Stomach (tissue), 19 donors: ENCODE measurements at places on chromosomes 16 and 17. TPM values are rescaled to one million over a fixed set of nuclear protein-coding genes. Genes with fewer than 3 reads are reported as not detected.

DNA sequence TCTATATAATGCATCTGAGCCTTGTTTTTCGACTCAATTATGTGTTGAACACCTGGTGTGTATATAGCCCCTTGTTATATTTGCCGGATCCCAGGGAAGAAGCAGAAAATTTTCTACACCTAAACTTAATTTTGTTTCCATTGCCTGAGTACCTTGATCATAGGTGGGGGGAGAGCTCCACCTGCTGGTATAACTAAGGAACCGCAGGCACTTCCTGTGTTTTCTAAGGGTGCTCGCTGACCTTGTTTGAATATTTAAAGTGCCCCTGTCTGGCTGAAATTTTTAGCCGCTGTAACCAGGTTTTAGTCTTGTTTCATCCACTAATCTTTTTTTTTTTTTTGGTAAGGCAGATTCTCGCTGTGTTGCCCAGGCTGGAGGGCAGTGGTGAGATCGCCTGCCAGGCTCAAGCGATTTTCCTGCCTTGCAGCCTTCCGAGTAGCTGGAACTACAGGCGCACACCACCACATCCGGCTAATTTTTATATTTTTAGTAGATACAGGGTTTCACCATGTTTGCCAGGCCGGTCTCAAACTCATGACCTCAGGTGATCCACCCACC lies 6.5 kb upstream of the NUBP1 start:
- peak; percentile 61 for DNase-seq

DNA sequence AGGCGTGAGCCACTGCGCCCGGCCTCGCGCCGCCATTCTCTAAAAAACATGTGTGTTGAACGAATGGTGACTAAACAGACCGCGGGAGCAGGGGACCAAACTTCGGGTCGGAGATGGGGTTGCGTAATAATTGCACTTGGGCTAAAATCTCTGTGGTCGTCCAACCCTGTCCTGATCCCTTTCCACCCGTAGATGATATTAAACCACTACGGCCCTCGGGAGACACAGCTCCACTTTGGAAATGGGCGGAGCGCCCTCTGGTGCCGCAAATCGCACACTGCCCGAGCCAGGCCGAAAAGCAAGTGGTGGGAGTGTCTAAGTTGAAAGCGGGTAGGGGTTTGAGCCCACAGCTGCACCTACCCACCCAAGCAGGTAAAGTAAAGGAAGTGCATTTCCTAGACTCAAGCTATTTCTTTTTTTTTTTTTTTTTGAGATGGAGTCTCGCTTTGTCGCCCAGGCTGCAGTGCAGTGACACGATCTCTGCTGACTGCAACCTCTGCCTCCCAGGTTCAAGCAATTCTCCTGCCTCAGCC lies 17.0 kb downstream of the CAVIN1 start:
- peak; percentile 90 for DNase-seq

DNA sequence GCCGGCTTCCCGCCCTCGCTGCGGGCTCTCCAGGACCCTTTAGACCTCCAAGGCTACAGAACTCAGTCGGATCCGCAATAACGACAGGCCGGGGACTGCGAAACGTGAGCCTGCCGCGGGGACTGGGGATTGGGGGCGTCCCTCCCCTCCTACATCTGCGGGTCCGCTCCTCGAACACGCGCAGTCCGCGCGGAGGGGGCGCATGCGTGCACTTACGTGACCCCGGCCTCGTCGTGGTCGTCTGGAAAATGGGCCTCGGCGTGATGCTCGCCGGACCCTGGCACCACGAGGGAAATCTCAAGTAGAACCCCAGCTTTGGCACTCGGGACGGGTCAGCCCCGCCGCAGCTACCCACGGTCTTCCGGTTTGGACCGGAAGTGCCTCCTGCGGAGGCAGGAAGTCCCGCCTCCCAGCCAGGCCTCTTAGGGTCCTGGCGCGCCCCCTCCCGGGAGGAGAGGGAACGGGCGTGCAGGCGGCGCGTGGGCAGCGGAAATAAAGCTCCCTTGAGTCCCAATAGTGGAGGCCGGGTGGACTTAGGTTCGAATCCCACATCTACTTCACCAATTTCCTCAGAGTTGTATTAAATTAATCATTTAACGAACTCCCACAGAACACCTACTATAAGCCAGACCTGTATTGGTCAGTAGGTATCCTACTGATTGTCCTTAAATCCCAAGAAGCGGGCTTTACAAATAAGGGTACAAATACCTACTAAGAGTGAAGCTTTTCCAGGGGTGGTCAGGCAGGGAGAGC lies at the start of gene TAF1C:
Gene TAF1C, minus strand, starts transcription at position 373 of the 753 bp plus-strand sequence. CDS start 2,069 bp downstream, outside the sequence.
- DNase-seq: peak; percentile 98

GRCh38 chr16:27317738-27318391 lies 4.1 kb downstream of the IL4R start:
- no peak for DNase-seq

GRCh38 chr17:33258296-33258695 lies 34.8 kb downstream of the ASIC2 start:
- no peak for DNase-seq

DNA sequence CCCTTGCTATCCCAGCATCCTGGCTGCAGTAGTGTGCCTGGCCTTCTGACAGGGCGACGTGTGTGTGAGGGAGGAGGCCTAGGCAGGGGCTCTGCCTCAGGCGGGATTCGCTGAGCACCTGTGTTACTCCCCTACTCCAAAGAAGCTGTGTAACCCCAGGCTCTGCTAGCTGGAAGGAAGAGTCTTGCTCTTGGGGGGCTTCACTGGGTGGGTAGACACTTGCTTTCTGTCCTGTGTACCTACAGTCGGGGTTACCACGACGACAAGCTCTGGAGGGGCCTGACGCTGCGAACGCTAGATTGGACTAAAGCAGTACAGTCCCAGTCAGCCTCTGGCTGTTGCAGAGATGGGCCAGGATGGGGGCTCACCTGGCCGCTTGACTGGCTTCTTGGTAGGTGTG lies 9.5 kb downstream of the EXOC7 start:
- no peak for DNase-seq

GRCh38 chr17:74446551-74447500 lies 14.9 kb downstream of the GPRC5C start:
- peak; percentile 65 for DNase-seq

DNA sequence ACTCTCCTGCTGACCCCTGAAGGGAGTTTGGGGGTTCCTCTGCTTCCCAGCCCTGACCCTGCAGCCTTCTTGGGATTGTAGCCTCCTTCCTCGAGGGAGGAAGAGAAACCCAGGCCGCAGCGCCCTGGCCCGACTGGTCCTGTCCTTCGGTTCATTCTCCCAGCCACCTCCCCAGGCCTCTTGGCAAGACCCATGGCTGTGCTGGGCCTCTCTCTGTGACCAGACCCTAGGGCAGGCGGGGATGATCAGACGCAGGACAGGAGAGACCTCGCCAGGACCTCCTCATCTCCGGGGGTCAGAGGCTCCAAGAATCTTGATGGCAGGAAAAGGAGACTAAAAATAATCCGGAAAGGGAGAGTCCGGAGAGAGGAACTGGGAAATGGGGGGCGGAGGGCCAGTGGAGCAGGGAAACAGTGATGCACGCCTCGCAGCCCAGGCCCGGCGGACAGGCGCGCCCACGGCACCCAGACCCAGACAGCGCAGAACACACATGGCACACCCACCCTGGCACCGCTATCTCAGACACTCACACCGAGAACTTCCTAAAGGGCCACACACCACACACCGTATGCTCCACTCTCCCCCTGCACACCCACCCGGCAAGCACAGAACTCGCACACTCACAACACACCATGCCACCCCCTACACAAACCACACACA lies 1.2 kb downstream of the ARHGEF15 start:
- no peak for DNase-seq

DNA sequence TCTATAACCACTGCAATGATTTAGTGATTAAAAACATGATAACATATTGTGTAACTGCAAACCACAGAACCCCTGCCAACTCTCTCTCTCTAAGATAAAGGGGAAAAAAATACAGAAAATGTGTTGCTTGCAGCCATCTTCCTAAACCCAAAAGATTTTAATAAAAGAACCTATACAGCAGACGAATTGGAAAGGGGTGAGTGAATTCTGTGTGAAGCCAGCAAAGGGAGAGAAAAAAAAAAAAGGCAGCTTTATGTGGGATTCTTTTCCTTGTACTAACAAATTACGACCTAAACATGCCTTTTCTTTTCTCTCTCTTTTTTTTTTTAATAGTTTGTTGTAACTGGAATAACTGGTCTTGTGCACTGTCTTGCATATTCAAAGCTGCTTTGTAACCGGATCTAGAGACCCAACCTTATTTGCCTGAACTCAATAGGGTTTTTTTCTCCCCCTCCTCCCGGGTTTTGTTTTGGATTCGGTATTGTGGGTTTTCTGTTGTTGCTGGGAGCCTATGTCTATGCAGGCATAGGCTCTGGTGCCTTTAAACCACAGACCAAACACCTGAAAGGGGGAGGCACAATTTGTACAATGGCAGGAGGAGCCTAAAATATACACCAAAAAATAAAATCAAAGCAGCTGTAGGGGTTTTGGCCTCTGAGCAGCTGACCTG lies 7.0 kb upstream of the ZFHX3 start:
- DNase-seq: peak; percentile 73

GRCh38 chr17:10428781-10429180 lies 7.0 kb upstream of the MYH8 start:
- DNase-seq: no peak

- no peak for DNase-seq
These were observed 3.9 kb downstream of the RPL3L start for GRCh38 chr16:1950559-1950958.

DNA sequence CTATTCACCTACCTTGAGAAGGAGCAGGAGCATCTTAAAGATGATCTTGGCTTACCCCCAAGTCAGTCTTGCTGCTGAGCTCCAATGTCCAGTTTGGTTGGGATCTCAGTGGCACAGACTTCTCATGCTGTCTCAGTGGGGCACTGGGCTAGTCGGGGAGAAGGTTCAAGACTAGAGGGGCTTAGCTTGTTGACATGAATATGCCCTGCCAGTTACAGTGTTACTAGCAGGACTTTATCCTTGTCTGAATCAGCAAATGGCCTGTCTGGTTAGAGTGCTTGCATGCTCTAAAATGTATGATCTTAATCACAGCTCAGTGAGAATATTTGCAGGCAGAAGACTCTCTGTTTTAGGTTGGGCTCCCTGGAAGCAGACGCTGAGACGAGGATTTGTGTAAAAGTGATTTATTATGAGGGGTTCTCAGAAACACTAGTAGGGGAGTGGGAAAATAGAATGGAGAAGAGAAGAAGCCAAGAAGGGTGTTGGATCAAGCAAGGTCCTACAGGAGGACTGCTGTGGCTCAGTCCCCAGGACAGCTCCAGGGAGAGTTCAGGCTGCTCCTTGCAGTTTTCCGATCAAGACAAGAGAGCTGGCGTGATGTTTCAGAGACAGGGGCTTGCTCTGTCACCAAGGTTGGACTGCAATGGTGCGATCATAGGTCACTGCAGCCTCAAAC lies 150.4 kb upstream of the HS3ST2 start:
- DNase-seq: no peak

DNA sequence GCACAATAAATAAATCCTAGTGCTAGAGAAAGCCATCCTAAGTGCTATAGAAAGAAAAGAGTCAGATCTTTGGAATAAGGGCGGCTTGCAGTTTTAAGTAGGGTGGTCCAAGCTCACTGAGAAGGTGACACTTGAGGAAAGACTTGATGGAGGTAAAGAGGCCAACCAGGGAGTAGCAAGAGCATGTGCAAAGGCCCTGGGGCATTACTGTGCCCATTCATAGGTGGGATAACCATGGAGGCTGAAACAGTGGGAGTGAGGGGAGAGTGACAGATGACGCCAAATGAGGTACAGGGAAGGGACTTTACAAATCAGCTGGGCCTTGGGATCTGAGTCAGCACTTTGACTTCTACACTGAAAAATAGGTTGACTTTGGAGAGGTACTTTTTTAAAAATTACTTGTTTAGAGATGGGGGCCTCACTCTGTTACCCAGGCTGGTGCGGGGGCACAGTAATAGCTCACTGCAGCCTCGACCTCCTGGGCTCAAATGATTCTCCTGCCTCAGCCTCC lies 115.5 kb downstream of the ABCC1 start:
- DNase-seq: no peak

DNA sequence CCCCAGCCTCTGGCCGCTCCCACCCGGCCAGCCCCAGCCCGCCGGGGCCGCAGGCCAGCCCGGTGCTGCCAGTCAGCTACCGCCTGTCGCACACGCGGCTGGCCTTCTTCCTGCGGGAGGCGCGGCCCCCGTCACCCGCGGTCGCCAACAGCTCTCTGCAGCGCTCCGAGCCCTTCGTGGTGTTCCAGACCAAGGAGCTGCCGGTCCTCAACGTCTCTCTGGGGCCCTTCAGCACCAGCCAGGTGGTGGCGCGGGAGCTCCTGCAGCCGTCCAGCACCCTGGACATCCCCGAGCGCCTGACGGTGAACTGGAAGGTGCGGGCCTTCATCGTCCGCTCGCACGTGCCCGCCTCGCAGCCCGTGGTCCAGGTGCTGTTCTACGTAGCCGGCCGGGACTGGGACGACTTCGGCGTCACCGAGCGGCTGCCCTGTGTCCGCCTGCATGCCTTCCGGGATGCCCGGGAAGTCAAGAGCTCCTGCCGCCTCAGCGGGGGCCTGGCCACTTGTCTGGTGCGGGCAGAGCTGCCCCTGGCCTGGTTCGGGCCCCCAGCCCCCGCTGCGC lies 46.8 kb downstream of the TMEM132E start:
- peak; percentile 49 for DNase-seq

- DNase-seq: peak; percentile 91
These were observed 1.6 kb downstream of the LASP1 start for GRCh38 chr17:38871247-38872015.

DNA sequence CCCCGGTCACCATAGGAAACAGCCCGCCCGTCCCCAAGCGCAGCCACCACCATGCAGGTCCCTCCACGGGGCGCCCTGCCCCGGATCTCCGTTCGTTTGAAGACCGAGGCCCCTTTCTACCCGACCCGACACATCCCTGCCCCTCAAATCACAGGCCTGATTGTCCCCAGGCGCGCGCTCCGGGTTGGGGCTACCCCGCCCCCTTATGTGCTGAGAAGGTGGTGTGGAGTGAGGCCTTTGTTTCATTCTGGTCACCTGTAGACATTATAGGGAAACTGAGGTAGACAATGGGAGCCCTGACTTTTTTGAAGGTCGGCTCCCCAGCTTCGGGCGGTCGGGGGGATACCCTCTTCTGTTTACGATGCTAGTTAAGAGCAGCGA lies 763 bp upstream of the ACTG1 start:
- peak; percentile 88 for DNase-seq

DNA sequence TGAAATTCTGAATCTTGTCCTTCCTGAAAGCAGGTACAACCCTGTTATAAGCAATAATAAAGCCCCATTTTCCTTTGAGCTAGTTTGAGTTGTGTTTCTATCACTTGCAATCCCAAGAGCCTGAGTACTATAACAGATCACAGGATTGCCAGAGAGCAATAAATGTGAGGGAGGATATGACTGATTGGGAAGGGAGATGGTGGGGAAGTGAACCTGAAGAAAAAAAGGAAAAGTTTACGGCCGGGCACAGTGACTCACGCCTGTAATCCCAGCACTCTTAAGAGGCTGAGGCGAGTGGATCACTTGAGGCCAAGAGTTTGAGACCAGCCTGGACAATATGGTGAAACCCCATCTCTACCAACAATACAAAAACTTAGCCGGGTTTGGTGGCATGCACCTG lies 80.4 kb downstream of the COX10 start:
- no peak for DNase-seq

Gene ZSCAN10
- not detected for total RNA-seq

Gene PFN1
- 601 TPM for total RNA-seq

Gene TNP2
- not detected for total RNA-seq

Gene UNC13D
- 32.7 TPM for total RNA-seq

Gene C16orf86
- total RNA-seq: not detected

Gene SLC6A4
- total RNA-seq: not detected

Gene SMPD3
- 76.3 TPM for total RNA-seq

Gene HOXB9
- total RNA-seq: not detected

Gene KCNJ18
- not detected for total RNA-seq

Gene IGFALS
- total RNA-seq: 24.6 TPM

Gene MEOX1
- total RNA-seq: not detected

Gene TBC1D3I
- not detected for total RNA-seq
